ENCODE measurements at places on chromosomes 11 and 22.

GRCh38 chr11:17479284-17480214 lies 2.9 kb upstream of the ABCC8 start:
- no peak for DNase-seq

DNA sequence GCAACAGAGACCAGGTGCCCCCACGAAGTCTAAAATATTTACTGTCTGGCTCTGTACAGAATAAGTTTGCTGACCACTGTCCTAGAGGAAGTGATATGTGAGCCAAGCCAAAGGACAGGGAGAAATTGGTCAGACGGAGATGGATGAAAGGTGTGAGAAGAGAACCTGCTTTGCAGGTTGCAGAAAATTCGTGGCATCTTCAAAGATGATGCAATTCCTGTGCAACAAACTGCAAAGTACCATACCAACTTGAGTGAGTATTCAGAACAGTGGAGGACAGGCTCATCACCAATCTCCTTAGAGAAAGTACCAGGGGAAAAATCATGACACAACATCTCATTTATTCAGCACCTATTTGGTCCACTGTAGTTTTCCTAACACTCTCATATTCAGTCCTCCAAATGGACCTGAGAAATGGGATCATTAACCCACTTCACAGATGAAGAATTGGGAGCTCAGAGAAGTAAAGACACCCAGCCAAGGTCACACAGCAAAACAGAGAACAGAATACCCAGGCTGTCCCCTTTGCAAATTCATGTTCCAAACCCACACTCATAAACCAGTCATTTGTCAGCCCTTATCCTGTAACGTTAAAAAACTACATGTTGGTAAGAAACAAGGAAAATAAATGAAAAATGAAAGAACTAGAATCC lies 536.8 kb downstream of the MIAT start:
- DNase-seq, result no peak

- no peak for DNase-seq
Observed at GRCh38 chr11:113315811-113316210, 1.4 kb downstream of the TTC12 start.

- no peak for DNase-seq
Observed at GRCh38 chr11:46710821-46711269, 8.2 kb upstream of the F2 start.

DNA sequence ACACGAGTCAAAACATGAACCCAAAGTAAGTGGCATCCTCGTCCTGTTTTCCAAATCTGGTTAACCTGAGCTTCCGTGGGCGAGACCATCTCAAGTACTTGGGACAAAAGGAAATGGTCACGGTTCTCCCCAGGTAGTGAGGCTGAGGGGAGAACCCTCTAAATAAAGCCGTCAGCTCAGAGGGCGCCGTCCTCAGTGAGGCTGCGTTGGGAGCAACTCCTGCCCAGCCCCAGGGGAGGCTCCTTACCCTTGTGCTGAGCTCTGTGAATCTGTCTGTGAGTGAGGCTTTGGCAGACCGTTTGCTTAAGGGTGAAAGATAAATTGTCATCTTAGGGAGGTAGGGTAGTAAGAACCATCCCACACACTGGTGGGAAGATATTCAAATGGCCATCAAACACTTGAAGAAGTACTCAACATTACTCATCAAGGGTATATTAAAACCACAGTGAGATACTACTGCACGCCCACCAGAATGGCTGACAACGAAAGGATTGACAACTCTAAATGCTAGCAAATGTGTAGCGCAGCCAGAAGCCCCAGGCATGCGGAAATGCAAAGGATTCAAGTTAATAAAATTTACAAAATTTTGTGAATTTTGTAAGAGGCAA lies 321.0 kb downstream of the TBC1D22A start:
- DNase-seq, result no peak

DNA sequence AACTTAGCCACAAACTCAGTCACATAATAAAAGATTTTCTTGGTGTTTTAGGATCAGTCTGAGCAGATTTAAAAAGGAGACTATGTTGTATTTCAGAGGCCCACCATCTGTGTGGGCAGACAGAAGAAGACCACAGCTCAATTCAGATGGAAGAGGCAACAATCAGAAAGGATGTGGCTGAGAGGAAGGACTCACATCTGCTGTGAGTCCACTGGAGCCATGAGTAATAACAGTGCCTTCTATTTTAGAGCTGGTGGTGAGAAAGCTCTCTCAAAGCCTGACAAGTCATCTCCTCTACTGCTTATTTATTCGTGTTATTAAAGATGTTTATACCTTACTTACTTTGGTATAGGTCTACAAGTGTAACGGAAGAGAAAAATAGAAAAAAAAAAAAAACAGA lies 357.2 kb downstream of the OPCML start:
- no peak for DNase-seq

GRCh38 chr11:71131861-71132260 lies 120.5 kb downstream of the SHANK2 start:
- no peak for DNase-seq

GRCh38 chr11:63470311-63470710 lies 20.7 kb downstream of the PLAAT5 start:
- DNase-seq, result no peak

DNA sequence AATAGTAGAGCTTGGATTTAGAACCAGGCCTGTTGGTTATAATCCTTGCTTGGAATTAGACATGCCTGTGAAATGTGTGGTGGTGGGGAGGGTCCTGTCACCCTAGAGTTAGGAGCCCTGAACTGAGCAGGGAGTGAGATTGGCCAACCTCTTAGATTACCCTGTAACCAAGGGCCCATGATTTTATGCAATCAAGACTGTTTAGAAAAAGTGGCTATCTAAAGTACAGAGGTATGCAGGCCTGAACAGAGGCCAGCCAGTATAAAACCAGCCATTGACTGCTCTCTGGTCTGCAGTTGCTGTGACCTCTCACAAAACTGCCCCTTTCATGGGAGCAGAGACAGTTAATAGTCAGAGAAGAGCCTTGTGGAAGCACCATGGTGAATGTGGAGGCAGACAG lies 36.2 kb downstream of the SERPINH1 start:
- DNase-seq, result no peak

- DNase-seq, result no peak
Observed at GRCh38 chr11:113201054-113201818, 113.1 kb upstream of the TTC12 start.

- DNase-seq, result no peak
Observed at GRCh38 chr11:100593291-100593690, 93.8 kb upstream of the ARHGAP42 start.
